ENCODE measurements at places on chromosomes 4 and X.

GRCh38 chrX:13857804-13858203, 40.9 kb upstream of the GPM6B start:
- DNase-seq, result no peak

DNA sequence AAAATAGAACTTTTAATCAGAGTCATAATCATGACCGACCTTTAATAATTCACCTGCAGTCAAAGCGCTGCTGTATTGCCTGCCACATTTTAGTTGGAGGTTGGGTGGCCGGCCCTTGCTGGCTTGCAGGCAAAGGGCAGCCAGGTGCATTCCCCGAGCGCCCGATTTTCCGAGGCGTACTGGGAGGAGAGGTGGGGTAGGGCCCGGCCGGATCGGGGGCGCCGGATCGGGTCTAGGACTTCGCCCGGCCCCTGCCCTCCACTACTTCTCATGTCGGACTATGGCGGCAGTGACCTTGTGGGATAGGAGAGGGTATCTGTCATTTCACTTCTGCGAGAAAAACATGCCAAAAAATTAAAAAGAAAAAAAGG, 2.5 kb upstream of the RS1 start:
- DNase-seq, result peak; percentile 57

DNA sequence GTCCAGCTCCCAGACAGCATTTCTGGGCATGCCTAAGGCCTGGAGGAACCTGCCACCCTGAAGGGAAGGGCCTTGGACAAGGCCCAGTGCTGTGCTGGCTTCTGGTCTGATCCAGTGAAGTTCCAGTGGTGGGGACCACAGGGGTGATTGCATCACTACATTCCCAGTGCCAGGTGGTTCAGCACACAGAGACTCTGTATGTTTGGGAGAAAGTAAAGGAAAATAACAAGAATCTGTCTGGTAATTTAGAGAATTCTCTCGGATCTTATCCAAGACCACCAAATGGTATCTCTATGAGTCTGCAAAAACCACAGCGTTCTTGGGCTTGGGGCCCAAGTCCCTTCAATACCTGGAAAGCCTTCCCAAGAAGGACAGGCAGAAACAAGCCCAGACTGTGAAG, 131.8 kb upstream of the MAD2L1 start:
- DNase-seq, result no peak

- no peak for DNase-seq
These were observed 69.0 kb upstream of the PPP2R3B start for GRCh38 chrX:455673-456072.
